Activated CD8-positive, alpha-beta memory T cell treated with anti-CD3 and anti-CD28 coated beads, Interleukin-2, amount 50 U/mL, for 4 hours (primary cell): ENCODE measurements at places on chromosomes 2 and 18.
A peak's percentile ranks its signal among the peaks of the same experiment; 100 is the strongest.

DNA sequence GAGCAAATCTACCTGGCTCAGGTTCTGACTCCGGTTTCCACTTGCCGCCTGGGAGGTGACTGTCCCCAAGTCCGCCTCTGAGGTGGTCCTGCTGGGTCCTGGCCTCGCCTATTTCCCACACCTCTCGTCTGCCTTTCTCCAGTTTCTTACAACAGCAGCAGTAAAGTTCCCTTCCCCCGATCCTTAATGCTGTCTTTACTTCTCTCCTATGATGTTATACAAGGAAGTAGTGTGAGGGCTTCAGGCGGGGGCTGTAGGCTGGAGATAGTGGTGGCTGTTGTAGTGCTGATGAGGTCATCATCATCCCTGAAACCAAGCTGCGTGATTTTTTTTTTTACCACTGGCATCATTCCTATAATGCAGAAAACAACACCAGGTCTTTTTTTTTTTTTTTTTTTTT lies 18.9 kb downstream of the TGIF1 start:
- DNase-seq: no peak

- no peak for DNase-seq
These were observed 35.0 kb downstream of the TMEFF2 start for GRCh38 chr2:192159736-192160135.

- no peak for DNase-seq
These were observed 433.7 kb downstream of the MBD2 start for GRCh38 chr18:53790786-53791185.

DNA sequence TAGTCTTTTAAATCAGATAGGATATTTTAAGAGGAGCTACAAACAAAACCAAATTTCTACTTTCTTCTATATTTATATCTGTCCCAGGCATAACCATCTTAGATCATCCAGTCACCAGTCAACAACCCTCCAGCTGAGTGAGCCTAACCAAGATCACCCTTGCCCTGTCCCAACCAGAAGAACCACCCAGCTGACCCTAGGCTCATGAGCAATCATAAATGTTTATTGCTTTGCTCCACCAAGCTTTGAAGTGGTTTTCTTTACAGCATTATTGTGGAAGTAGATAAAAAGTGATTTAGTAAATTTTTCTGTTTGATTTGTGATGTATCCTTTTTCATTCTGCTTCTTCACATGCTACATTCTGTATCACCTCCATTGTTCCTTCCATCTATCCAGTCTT lies 167.2 kb upstream of the PIEZO2 start:
- no peak for DNase-seq

- DNase-seq: no peak
These were observed 59.7 kb downstream of the VAPA start for GRCh38 chr18:9973470-9973869.

- no peak for DNase-seq
These were observed 63.0 kb downstream of the RHBDD1 start for GRCh38 chr2:226898897-226899296.

GRCh38 chr2:99754210-99754609 lies 264.4 kb upstream of the REV1 start:
- no peak for DNase-seq

DNA sequence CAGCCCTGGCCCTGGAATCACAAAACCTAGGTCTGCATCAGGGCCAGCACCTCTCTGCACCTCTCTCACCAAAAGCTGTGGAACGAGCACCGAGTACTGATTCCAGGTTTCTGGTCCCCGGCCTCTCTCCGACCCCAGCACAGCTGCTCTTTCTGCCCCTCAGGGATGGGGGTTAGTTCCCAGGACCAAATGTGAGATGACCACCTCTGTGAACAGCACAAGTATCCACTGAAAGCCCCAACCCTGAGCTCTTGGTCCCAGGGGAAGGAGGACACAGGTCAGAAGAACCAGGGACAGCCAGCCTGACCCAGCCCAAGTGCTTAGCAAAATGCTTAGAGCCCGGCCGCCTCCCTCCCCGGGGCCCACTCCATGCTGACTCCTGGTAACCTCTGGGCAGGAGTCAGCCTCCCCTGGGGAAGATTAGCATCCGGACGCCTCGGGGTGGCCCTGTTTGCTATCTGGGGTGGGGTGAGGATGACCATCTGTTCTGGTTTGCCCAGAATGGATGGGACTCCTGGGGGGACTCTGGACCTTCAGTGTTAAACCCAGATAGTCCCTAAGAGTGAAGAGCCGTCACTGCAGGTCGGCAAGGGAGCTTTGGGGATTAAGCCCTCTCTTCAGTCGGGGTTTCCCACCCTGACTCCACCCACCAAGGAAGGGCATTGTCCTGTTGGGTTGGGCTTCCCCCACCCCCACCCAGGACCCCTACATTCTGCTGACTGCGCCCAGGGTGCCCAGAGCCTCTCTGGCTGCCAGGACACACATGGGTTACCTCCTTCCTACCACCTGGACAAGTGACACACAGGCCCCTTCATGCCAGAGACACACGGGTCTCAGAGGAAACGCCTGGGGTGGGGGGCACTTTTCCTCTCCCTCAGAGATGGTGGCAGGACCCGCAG lies 9.4 kb upstream of the GPR55 start:
- no peak for DNase-seq

GRCh38 chr18:7414459-7414858 lies 152.7 kb upstream of the PTPRM start:
- DNase-seq: no peak

DNA sequence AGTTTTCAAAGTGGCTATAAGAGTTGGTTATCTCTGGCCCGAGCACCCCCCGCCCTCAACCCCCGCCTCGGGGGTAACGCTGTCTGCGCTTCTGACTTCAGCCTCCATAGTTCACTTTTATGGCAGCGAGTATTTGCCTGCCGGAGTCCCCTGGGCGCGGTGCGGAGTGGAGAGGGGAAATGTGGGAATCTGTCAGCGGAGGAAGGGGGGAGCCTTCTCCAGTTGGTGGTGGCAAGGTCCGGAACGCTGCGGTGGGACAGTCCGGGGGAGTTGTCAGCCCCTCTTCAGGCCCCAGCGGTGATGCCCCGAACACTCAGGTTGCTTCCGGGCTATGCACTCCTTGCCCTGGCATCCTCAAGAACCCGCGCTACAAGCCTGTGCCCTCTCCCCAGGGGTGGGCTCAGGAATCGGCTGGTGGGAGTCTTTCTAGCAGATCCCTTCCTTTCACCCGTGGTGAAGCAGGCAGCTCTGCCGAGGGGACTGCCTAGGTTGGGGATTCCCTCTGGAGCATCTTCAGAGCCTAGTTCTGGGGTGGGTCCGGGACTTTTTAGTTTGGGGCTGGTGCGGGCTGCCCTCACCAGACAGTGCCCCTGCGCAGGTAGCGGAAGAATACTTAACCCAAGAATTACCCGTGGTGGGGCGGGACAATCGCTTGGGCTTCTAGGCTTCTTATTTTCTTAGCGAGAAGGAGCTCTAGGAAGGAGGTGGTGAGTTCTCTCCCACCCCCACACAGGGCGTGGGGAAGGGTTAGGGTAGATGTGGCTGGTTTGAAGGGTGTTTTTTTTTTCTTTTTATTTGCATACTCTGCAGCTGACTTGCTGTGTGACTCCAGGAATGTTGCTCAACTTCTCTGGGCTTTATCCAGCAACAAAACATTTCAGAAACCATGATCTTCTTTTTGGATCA lies 1.6 kb downstream of the ATOH8 start:
- no peak for DNase-seq

GRCh38 chr2:31168291-31168690 lies 30.1 kb upstream of the GALNT14 start:
- DNase-seq: no peak

DNA sequence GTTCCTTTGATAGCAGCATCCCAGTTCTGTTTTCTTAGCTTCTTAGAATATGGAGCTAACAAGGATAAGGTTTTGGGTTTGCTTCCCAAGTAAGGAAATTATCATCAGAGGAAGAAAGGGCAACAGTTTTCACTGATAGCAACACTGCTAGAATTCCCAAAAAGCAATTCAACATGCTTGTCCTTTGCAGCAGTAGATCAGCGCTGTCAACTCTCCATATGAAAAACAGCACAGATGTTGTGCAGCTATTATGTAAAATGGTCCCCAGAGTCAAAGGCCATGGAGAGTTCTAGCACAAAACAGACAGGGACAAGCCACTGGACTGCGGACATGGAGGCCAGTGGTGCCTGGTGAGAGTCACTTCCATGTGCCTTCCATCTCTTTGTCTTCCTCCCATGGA lies 135.9 kb upstream of the RNF152 start:
- no peak for DNase-seq

GRCh38 chr2:37635504-37636380 lies 35.7 kb downstream of the CDC42EP3 start:
- DNase-seq: peak; percentile 71
